Hepatocyte (in vitro differentiated cells): ENCODE measurements at places on chromosomes 7 and 10. TPM values are rescaled to one million over a fixed set of nuclear protein-coding genes. Genes with fewer than 3 reads are reported as not detected.

ITGA8 gene
- total RNA-seq: 16.8 and 17.3 TPM in 2 replicates

DNA sequence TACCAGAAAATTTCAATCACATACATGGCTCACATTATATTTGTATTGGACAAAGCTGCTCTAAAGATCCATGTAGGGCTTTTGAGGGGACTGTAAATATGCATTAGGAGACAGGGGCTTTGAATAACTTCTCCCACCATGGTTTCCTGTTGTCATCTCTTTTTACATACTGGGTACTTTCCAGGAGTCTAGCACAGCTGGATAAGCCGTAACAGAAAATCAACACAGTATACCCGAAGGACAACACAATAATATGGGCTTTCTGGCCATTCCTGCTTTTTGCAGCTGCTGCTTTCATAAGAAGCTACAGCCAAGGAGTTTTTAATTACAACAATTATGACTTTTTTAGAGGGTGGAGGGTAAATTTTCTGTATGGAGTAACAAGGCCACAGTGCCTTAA, 63.4 kb upstream of the SRPK2 start:
- H3K4me1 ChIP-seq: no peaks in the 10 kb centered on the region
- no peak overlapping the region for H3K27ac ChIP-seq
- no peak overlapping the region for H3K4me3 ChIP-seq
- no peak for DNase-seq

DNA sequence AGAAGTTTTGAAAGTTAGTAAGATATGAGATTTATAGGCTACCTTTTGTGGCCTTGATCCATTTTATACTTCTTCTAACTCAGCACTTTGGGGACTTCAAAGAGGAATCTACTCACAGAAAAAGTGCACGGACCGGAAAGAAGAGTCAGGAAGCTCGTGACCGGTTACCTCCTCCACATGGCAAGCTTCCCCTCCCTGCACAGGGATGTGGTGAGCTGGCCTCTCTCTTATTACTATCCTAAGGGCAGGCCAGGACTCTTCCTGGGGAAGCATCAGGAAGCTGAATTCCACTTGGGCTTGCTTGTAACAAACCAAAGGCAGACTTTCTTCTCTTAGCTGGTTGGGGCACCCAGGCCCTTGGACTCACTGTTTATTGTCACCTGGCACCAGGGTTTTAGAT, 170.8 kb upstream of the GLI3 start:
- H3K4me1 ChIP-seq: no peaks in the 10 kb centered on the region
- no peak overlapping the region for H3K4me3 ChIP-seq
- no peak overlapping the region for H3K27ac ChIP-seq
- no peaks in the 10 kb centered on the region for H3K27me3 ChIP-seq

DNA sequence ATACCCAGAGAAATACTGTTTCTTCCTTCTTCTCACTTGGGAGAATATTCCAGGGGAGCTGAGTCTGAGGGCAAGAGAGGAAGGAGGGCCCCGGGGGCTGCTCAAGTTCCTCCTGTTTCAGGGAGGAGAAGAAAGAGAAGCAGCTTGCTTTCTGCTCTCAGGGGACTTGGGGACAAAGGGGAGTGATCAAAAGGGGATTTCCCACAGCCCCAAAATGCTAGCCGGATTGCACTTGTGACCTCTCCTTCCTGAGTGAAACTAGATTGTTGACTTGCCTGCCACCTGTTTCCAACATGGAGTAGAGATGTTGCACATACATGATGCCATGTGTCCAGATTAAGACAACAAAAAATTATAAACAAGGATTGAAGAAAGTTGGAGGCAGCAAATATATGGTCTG, 28.7 kb upstream of the PDCD4 start:
- no peaks in the 10 kb centered on the region for H3K36me3 ChIP-seq
- no peaks in the 10 kb centered on the region for H3K27me3 ChIP-seq
- peak overlapping the region; percentile 84 for H3K27ac ChIP-seq

OR6V1 gene
- not detected in 2 replicates for total RNA-seq
